CD4-positive, alpha-beta memory T cell (primary cell): ENCODE measurements at places on chromosomes 1 and 21. TPM values are rescaled to one million over a fixed set of nuclear protein-coding genes. Genes with fewer than 3 reads are reported as not detected.
A peak's percentile ranks its signal among the peaks of the same experiment; 100 is the strongest.

GRCh38 chr21:36927719-36928117 lies 38.8 kb downstream of the HLCS start:
- no peak overlapping the region for H3K4me3 ChIP-seq
- peak; percentile 37 for DNase-seq
- H3K4me1 ChIP-seq: no peaks in the 10 kb centered on the region
- no peaks in the 10 kb centered on the region for H3K36me3 ChIP-seq

VWA5B1 gene
- not detected for total RNA-seq

SMCP gene
- not detected for total RNA-seq

DNA sequence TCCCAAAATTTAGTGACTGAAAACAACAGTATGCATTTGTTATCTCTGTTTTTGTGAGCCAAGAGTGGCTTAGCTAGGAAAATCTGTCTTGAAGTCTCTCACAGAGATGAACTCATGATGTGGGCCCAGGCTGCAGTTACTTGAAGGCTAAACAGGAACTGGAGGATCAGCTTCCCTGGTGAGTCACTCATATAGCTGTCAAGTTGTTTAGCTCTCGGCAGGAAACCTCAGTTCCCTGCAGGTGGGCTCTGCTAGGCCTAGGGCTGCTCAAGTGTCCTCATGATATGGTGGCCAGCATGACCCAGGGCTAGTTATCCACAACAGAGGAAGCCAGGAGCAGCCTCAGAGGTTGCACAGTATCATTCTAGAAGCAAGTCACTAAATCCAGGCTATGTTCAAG lies 30.2 kb upstream of the DDX59 start:
- no peaks in the 10 kb centered on the region for H3K36me3 ChIP-seq
- no peaks in the 10 kb centered on the region for H3K4me1 ChIP-seq
- no peaks in the 10 kb centered on the region for H3K27me3 ChIP-seq
- no peak overlapping the region for H3K4me3 ChIP-seq
- DNase-seq: no peak

- no peaks in the 10 kb centered on the region for H3K4me1 ChIP-seq
- H3K4me3 ChIP-seq: no peak overlapping the region
- no peak overlapping the region for H3K27ac ChIP-seq
- no peak for DNase-seq
- no peaks in the 10 kb centered on the region for H3K27me3 ChIP-seq
- H3K36me3 ChIP-seq: no peaks in the 10 kb centered on the region
Observed at GRCh38 chr1:46224966-46225365, 21.8 kb downstream of the LURAP1 start.
